ENCODE measurements at places on chromosomes 3 and 15. TPM values are rescaled to one million over a fixed set of nuclear protein-coding genes. Genes with fewer than 3 reads are reported as not detected.

Gene PLA2G4D
- total RNA-seq = not detected

Gene PTPRG
- 6.7 TPM for total RNA-seq

Gene GPR149
- total RNA-seq = not detected

Gene CYP1A1
- total RNA-seq = 39.8 TPM

Gene FMN1
- under 0.01 TPM for total RNA-seq

Gene CHAC1
- total RNA-seq = 1.4 TPM

Gene THRB
- 0.13 TPM for total RNA-seq

Gene TAGLN3
- not detected for total RNA-seq

Gene IFT80
- total RNA-seq = 16.7 TPM

Gene DUOX1
- total RNA-seq = not detected

Gene C3orf22
- total RNA-seq = not detected

Gene TGM5
- total RNA-seq = not detected

Gene RASGRF1
- total RNA-seq = 0.51 TPM

Gene HYAL1
- 4.6 TPM for total RNA-seq

Gene NR2E3
- total RNA-seq = under 0.01 TPM

Gene CLDN18
- not detected for total RNA-seq

Gene XCR1
- not detected for total RNA-seq

Gene GABPB1
- 80.3 TPM for total RNA-seq

Gene PEX5L
- not detected for total RNA-seq

Gene TMEM212
- total RNA-seq = not detected

Gene MYH15
- 0.13 TPM for total RNA-seq

Gene FBXL22
- 0.13 TPM for total RNA-seq

Gene P2RY13
- total RNA-seq = not detected

Gene PLSCR2
- total RNA-seq = 0.13 TPM

Gene GOLGA8O
- 0.13 TPM for total RNA-seq

Gene ADGRG7
- not detected for total RNA-seq

Gene ACKR2
- 3.5 TPM for total RNA-seq

Gene LRRIQ4
- total RNA-seq = not detected

Gene SAXO2
- total RNA-seq = 0.38 TPM

Gene CHRD
- 0.63 TPM for total RNA-seq

Gene ABHD17C
- 4.9 TPM for total RNA-seq

Gene C3orf85
- total RNA-seq = not detected

Gene FGF7
- not detected for total RNA-seq

Gene RAB6B
- total RNA-seq = 0.39 TPM
